Stimulated activated CD8-positive, alpha-beta memory T cell treated with anti-CD3 and anti-CD28 coated beads, Interleukin-7, amount 100 ng/mL, for 1 hour (primary cell): ENCODE measurements at places on chromosomes 6 and 20.

DNA sequence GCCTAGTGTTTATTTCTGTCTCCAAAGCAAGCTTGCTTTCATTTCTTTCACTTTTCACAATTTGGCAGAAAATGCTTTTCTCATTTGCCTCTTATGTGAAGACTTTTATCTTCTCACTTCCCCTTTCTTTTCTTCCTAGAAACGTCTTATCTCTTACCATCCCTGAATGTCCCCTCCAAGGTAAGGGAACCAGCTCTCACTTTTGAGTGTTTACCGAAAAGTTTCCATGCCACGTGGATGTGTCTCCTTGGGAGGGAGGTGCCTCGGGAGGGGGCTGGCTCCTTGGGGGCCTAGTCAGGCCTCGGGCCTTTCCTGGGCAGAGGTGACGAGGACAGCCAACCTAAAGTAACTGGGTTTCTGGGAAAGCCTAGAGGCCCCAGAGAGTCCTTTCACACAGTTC is 127.4 kb downstream of the CD24 start:
- no peak for DNase-seq

DNA sequence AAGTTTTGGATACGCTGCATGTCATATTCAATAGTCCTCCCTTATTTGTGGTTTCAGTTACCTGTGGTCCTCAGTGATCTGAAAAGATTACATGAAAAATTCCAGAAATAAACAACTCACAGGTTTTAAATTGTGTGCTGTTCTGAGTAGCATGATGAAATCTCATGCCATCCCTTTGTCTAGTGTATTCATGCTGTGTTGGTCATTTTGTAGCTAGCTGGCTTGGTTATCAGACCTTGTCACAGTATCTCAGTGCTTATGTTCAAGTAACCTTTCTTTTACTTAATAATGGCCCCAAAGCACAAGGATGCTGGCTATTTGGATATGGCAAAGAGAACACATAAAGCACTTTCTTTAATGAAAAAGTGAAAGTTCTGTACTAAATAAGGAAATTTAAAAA is 78.3 kb downstream of the FUT9 start:
- no peak for DNase-seq

DNA sequence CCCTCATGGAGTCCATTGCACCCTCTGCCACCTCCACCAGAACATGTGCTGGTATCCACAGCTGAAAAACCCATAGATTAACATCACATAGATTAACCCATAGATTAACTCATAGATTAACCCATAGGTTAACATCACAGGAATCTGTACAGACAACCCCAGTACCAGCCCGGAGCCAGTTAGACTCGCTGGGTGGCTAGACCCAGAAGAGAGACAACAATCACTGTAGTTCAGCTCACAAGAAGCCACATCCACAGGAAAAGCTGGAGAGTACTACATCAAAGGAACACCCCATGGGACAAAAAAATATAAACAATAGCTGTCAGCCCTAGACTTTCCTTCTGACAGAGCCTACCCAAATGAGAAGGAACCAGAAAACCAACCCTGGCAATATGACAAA is 25.1 kb downstream of the SERPINB9 start:
- DNase-seq, result no peak

- DNase-seq, result no peak
Observed at GRCh38 chr20:11195169-11195568, 521.4 kb upstream of the JAG1 start.

DNA sequence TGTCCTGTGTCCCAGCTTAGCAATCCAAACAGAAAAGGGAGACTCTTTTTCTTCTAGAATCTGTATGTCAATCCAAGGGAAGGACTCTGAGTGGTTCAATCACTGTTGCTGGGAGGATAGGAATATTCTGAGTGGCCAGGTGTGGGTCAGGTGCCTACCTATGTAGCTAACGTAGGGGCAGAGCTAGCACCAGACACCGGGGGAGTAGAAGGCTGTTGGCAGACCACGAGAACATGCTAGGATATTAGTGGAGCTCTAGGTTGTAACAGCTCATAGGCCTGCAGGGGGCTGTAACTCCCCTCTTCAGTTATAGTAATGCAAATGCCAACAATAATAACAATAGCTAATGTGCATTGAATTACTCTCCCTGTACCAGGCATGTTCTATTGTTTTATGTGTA is 39.8 kb upstream of the EPB41L1 start:
- no peak for DNase-seq

DNA sequence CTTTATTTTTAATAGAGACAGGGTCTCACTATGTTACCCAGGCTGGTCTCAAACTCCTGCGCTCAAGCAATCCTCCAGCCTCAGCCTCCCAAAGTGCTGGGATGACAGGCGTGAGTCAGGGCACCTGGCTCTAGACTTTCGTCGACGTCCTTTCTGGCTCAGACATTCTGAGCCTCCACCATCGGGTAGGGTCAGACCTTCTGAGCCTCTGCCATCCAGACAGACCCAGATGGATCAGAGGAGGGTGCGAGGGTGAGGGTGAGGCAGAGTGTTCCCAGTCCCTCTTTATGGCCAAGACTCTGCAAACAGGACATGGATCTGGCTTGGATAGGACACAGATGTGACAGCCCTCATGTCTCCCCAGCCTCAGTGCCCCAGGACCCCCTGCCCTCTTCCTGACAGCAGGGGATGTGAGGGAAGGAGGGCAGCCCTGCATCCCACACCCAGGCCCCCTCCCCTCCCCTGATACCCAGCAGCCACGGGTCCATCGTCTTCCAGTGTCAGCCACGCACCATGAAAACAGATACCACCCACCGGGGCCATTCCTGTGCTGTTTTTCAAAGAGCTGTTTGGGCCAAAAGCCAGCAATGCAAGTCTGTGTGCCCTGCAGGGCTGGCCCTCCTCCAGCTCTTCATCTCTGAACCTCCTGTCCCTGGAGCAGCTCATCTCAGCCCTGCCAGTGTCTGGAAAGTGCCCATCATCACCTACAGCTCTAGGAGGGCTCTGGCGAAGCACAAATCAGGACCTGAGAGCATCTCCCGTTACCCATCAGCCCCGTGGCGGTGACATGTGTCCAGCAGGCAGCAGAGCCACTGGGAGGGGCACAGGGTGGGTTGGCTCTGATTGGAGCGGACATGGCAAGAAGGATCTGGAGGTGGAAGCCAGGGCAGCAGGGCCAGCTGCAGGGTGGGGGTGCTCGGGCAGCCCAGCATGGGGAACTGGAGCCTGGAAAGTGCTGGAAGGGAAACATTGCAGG is 208.4 kb downstream of the PREX1 start:
- DNase-seq, result no peak

DNA sequence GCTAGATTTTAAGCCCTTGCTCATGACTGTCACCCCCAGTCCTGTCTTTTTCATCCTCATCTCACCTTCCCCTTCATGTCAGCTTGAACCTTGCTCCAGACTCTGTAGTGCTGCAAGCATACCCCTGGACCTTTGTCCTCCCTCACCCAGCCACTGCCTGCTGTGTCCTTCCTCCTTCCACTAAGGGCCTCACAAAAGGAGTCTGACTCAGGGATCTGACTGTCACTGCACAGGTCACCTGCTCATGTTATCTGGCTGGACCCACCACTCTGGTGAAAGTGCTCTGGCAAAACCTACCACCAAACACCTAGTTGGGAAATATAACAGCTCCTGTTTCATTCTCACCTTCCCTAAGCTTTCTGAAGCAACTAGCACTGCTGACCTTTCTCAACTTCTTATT is 151.4 kb downstream of the INSM1 start:
- DNase-seq, result no peak

DNA sequence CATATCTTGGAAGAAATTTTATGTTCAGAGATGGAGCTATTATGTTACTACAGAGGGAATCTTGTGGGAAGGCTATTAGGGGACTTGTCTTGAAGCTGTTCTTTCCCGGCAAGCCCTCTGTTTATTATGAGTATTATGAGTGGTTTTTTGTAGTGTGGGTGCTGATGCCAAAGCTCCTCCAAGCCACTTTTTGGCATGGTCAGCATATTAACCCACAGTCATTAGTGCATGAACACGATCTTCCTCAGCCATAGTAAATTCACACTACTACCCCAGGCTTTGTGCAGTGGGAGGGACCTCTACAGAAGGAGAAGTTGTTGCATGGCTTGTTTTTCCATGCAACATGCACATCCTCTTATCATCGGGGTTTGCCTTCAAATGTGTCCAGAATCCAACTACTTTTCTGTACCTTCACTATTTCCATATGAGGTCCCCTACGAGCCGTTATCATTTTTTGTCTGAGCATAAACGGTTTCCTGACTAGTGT is 6.5 kb upstream of the BMP6 start:
- DNase-seq, result no peak

GRCh38 chr6:40732878-40733277 is 145.7 kb upstream of the LRFN2 start:
- DNase-seq, result no peak

DNA sequence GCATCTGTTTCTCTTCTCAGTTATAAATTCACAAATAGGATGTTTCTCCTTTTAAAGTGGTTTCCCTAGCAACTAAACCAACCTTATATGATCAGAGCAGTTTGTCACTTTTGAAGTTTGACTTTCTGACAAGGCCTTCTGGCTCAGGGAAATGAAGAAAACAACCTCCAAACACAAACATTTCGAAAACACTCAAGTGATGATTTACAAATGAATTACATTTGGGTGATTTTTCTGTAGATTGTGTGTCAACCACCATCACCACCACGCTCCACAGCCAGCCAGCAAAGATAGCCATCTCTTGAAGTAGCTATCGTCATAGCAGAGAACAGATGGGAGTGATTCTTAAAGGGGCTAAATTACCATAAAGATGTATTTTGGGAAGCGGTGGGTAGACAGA is 16.5 kb upstream of the MLIP start:
- DNase-seq, result no peak

GRCh38 chr6:126086560-126086959 is 100.2 kb downstream of the TRMT11 start:
- no peak for DNase-seq

GRCh38 chr6:56515081-56515905 is 127.4 kb downstream of the DST start:
- no peak for DNase-seq

DNA sequence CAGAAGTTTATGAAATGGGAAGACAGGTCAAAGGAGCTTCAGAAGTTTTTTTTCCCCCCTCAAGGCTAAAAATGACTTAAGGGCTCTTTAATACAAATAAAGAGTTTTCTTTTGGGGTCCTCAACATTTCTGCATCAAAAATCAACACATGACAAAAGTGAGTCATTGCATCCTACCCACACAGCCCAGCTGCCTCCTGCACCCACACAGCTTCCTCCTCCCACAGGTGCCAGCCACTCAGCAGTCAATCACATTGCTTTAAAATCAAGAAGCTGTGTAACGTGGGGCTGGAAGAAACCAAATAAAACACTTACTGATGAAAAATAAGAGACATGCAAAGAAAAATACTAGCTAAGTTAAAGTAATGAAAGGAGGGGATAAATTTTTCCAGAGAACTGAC is 68.5 kb downstream of the MAP3K5 start:
- DNase-seq, result peak; percentile 15

- DNase-seq, result no peak
Observed at GRCh38 chr6:71531006-71531405, 242.4 kb downstream of the OGFRL1 start.

- DNase-seq, result no peak
Observed at GRCh38 chr20:46218656-46219055, 89.6 kb downstream of the CDH22 start.

- DNase-seq, result no peak
Observed at GRCh38 chr20:62269871-62270270, 31.6 kb downstream of the OSBPL2 start.

DNA sequence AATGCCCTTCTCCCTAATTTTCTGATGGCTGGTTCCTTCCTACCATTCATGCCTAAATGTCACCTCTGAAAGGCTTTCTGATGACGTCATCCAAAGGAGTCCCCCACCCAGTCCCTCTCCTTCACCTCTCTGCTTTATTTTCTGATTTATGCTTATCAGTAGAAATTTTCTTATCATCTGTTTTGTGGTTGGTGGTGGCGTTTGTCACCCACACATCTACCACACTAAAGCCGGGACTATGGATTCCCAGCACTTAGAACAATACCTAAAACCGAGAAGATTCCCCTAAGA is 9.0 kb downstream of the CNKSR3 start:
- no peak for DNase-seq

DNA sequence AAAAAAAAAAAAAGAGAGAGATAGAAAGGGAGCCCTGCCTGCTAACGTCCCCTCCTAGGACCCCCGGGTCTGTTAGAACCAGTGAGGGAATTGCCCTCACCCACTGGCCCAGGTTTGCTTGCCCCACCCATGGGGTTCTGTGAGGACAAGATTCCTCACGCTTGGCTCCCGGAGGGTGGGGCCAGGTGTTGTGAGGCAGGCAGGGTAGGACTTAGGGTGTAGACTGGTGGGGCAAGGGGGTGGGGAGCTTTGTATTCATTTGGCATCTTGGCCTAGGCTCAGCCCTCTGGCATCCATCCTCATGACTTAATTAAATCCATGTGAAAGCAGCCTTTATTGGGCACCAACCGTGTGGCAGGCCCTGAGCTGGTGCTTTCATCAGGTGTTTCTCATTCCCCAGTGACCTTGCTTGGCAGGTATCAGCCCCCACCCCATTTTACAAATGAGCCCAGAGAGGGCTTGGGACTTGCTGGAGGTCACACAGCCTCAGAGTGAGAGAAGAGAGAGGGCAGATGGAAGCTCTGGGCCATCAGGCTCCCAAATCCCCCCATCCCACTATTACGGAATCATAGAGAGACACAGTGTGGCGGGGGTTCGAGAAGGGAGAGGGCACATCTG is 19.0 kb downstream of the RAB44 start:
- DNase-seq, result no peak

DNA sequence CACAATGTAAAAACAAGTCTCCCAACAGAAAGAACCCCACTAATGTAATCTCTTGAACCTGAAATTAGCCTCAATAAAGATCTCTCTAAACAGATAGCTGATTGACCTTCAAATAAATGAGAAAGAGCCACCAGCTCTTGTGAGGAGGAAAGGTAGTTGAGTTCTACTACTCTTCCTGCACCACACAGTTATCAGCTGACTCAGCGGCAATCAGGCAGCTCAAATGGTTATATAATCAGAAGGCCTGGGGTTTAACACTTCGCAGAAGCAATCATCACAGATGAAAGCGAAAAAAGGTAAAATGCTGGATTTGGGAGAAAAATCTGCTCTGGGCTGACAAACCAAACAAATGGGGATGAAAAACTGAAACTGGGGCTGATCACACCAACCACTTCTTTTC is 91.8 kb downstream of the CHD6 start:
- DNase-seq, result no peak

DNA sequence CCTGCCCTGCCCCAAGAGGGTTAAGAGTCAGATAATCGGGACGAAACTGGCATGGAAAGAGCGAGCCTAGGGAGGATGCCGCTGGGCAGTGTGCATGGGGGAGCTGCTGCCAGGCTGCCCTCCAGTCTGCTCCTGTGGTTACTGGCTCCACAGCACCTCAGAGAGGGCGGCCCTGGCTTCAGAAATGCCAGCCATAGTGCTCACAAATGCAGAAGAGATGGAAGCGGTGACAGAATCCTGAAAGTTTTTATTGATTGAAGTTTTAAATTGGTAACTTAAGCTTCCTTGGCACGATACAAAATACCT is 57.9 kb downstream of the VAPB start:
- no peak for DNase-seq

DNA sequence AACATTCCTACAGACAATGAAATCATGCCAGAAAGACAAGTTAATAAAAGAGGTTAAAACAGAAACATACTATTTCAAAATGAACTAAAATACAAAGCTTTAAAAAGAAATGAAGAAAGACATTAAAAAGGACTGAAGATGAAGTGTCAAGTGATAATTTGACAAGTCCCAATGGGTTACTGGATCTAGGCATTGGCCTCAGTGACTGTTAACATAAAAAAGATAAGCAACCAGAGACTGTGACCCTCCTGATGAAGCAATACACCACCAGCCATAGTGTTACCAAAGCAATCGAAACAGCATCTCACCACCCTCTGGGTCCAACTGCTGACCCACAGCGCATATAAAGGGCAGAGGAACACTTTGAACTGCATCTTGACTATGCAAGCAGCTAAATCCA is 130.3 kb downstream of the FIG4 start:
- DNase-seq, result no peak
